ENCODE measurements at places on chromosomes 4 and X.

- DNase-seq, result no peak
Measured at GRCh38 chr4:13403326-13403725, 80.8 kb downstream of the RAB28 start.

DNA sequence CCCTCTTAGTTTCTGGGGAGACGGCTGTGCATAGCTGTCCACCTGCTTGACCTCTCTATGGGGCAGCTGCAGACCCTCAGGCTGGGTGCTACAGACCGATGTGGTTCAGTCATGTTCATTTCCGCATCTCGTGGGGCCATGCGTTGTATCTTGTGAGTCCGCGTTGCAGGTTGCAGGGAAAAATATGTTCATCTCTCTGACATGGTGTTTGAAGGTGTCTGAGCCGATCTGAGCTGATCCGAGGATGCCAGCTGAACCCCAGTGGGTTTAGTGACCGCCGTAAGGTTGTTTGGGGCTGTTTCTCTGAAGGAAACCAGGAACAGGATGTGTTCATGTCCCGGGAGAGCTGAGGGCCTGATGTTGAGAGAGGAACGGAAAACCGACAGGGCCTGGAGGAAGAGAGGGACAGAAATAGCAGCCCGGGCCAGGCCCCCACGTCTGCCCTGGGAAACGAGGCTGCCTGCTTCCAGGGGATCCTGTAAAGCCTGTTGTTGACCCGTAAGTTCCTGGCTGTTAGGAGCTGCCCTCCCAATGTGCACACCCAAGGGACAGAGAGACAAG is 9.8 kb upstream of the P2RY8 start:
- no peak for DNase-seq

GRCh38 chrX:120294651-120295050 is 16.6 kb downstream of the TMEM255A start:
- DNase-seq, result no peak

DNA sequence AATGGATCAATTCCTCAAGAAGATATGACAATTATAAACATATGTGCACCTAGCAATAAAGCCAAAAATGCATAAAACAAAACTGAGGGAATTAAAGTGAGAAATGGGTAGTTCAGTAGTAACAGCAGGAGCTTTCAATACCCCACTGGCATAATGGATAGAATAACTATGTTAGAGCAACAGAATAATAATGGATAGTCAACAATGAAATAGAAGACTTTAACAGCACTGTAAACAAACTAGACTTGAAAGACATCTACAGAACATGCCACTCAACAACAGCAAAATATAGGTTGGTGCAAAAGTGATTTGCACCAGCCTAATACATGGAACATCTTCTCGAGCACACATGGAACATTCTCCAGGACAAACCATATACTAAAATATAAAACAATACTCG is 20.0 kb upstream of the MBNL3 start:
- no peak for DNase-seq

DNA sequence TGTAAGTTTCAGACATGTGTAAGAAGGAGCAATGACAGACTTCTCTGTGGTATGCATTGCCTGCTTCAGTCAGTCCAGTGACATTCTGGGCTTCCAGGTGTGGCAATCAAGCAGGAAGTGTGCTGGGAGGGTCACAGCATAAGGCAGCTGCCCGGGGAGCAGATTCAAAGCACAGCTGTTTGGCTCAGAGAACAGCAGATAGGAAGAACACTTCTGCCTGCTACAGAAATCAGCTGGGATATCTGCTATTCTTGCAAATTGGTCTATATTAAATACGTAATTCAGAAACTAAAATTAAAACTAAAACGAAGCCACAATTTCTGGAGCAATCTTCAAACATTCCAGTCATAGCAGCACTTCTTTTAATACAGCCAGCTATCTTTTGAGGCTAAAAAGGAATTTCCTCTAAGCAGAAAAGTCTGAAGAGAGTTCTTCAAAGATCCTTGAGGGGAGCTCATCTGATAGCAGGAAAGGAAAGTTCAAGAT is 47.5 kb upstream of the GALNT7 start:
- DNase-seq, result no peak

GRCh38 chrX:21487832-21488231 is 113.6 kb downstream of the CNKSR2 start:
- DNase-seq, result no peak

GRCh38 chrX:141760761-141761160 is 62.2 kb upstream of the SPANXD start:
- no peak for DNase-seq

DNA sequence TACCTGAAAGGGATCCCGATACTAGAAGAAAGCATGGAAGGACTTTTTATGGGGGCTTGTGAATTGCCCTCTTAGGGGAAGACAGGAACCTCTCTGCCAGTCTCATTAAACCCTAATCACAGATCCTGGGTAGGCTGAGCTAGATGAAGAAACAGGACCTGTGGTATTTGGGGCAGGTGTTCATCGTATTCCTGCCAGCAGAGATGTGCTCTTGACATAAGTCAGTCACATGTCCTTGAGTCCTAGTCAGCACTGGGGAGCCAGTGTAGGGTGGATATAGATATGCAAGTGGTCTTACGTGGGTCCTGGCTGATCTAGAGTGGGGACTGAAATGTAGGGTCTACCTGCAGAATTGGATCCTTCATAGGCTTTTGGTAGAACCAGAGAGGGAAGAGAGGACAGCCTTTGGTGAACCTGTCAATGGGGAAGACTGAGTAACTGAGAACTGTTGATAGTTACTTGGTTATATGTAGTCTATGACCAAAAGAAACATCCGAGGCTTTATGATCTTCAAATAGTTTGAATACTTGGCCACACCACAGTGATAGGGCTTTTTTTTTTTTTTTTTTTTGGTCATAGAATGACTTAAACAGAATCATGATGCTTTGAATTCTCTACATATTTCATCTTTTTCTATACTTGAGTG is 63.5 kb upstream of the WDR1 start:
- no peak for DNase-seq

DNA sequence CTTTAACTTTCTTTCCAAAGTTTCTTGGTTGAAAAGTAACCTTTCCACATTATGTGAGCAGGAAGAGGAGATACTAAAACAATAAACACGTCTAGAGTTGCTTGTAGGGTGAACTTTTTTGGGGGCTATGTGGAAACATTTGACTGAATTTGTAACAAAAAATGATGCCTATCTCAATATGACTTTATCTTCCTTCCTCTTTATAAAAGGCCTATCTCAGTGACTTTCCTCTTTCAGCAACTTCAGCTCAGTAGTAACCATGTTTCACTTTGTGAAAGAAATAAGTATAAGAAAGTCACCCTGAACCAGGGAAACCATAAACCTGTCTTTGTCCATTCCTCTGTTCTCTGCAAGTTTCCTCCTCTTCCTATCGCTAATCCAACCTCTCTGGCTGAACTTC is 124.7 kb upstream of the TMEM164 start:
- DNase-seq, result no peak

GRCh38 chr4:183097231-183098018 is 1.6 kb upstream of the WWC2 start:
- DNase-seq, result no peak

DNA sequence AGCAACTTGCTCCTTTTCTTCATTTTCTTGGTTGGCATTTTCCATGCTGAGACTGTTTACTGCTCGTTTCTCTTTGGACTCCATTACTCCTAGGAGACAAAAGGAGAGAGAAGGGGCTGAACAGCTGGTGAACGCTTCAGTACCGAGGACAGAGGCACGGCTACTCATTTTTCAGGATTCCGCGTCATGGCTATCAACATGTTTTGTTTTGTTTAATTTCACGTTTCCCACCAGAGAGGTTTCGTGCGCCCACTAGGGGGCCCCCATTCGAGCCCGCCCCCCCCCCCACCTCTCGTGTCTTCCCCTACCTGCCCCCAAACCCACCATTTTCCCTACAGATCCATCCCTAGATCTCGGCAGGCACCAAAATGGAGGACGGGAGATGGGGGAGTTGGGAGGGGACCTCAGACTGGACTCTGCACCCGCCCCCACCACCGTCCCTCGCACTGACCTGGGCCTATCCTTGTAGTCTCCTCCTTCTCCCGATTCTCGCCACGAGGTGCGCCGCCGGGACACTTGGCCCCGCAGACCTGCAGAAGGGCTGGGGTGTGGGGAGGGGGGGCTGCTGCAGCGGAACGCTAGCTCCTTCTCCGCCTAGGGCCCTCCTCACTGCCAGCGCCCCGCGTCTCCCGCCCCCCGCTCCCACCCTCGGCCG is 653 bp downstream of the BEX1 start:
- DNase-seq, result no peak

- DNase-seq, result no peak
Measured at GRCh38 chrX:124895947-124896346, 423.7 kb upstream of the TEX13C start.

DNA sequence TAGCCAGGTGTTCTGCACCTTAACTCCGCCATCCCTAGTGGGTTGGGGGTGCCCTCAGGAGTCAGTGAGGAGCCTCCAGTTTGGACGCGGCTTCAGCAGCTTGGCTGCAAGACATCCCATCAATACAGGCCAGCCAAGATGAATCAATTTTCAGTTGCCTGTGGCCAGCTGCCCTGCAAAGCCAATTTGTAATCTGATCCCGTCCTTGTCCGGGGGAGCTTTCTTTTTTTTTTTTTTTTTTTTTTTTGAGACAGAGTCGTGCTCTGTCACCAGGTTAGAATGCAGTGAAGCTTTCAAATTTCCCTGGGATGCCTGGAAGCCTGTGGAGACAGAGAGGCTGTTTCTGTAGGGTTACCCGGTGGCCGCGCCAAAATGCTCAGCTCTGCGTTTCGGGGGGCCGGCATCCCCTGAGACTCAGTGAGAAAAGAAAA is 192.5 kb downstream of the ASMT start:
- no peak for DNase-seq

- no peak for DNase-seq
Measured at GRCh38 chr4:10697086-10697485, 12.5 kb upstream of the CLNK start.

- no peak for DNase-seq
Measured at GRCh38 chrX:34716302-34716701, 59.2 kb upstream of the TMEM47 start.

- no peak for DNase-seq
Measured at GRCh38 chr4:180578175-180578574, 1665.0 kb upstream of the TENM3 start.

DNA sequence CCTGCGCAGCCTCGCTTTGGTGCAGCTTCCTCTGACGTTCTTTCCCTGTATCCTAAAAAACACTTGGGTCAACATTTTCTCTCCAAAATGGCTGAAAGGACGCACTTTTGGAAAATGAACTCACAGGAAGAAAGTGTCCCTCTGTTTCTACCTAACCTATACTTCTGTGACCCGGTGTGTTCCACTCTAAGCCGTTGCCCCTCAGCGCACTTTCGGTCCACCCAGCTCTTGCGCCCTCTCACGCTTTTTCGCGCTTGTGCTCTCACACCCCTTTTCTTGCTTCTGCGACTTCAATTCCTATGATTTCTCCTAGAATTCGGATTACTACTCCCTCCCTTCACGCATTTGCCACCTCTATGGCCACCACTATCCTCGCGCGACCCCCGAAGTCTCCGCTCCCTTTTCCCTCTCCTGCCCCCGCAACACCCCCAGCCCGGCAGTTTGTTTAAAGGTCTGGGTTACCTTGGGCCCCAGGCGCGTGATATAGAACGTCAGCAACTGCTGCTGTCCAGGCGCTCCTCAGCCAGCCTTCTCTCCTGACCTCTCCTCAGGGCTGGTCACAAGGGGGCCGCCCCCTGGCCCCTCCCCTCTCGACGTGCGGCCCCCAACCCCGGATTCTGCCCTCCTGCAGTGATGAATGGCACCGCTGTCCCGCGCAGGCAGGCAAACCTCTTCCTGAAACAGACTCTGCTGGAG is at the start of gene USP51:
TSS of gene USP51 (minus strand) at position 535 of the 696 bp plus-strand sequence. CDS start 909 bp downstream, outside the sequence.
- no peak for DNase-seq

DNA sequence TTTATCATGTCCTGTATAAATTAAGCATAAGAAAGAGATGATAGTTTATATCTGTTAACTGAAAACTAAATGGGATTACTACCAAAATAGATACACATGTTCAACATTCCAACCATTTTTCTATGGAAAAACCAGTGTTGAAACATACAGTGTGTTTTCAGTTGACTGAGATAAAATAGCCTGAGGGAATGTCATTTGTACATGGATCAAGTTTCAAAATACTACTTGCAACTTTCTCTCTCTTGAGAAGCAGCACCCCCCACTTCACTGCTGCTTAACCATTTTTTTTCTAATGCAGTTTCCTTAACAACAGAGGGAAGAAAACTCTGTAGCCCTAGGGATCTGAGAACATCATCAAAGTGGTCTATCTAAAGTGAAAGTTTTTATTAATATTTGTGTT is 70.8 kb downstream of the NPNT start:
- DNase-seq, result no peak

DNA sequence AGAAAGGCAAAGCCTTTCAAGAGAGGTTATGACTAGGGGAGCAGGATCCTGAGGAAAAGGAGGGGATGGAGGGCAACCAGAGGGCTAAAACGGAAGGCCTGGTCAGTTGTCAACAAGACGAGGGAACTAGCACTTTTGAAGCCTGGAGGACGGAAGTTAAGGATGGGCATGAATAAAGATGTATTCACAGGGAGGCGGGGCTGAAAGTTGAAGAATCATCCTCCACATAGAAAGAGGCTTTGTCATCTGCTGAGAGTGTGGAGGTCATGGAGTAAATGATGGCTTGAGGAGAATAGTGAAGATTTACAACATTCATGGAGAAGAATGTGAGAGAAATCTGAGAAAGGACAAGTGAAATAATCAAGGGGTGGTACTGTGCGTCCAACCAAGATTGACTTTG is 137.5 kb downstream of the MAGEB17 start:
- DNase-seq, result no peak

GRCh38 chr4:153223930-153224329 is 19.7 kb downstream of the TRIM2 start:
- DNase-seq, result no peak

DNA sequence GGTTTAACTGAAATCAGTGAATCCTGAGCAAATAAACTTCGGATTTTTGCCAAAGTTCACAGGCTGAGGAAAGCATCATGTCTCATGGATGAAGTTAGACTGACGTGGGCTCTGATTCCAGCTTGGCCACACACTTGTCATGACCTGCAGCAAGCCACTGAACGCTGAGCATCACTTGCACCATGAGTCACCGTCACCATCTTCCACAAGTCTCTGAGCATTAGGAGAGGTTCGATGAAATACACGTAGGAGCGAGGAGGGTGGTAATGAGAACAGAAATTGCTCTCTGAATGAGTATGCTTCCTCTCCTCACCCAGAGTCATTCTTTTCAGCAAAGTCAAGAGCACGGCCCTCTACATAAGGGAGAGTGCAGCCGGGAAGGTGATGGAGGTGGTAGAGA is 3.8 kb upstream of the TRIML2 start:
- no peak for DNase-seq

GRCh38 chrX:93319609-93320008 is 353.8 kb downstream of the NAP1L3 start:
- DNase-seq, result no peak

GRCh38 chr4:37447886-37448285 is 203.3 kb downstream of the NWD2 start:
- DNase-seq, result no peak

DNA sequence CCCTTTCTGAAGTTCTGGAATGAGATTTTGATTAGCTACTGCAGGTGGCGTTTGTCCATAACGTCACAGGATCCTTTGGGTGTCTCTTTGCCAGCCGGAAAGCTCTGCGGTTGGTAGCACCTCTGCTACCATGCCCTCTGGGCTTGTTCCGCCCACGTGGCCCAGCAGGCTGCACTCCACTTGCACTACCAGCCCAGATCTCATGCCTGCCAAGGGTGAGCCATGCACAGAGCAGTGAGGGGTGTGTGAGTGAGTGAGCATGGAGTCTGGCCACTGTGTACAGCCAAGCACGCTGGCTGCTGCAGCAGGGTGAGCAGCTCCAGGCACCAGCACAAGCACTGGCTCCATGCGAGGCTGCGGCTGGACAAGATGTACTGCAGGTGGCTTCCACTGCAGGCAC is 6.6 kb upstream of the HNRNPD start:
- DNase-seq, result no peak
